ENCODE measurements at places on chromosomes 1 and 21.
A peak's percentile ranks its signal among the peaks of the same experiment; 100 is the strongest.

DNA sequence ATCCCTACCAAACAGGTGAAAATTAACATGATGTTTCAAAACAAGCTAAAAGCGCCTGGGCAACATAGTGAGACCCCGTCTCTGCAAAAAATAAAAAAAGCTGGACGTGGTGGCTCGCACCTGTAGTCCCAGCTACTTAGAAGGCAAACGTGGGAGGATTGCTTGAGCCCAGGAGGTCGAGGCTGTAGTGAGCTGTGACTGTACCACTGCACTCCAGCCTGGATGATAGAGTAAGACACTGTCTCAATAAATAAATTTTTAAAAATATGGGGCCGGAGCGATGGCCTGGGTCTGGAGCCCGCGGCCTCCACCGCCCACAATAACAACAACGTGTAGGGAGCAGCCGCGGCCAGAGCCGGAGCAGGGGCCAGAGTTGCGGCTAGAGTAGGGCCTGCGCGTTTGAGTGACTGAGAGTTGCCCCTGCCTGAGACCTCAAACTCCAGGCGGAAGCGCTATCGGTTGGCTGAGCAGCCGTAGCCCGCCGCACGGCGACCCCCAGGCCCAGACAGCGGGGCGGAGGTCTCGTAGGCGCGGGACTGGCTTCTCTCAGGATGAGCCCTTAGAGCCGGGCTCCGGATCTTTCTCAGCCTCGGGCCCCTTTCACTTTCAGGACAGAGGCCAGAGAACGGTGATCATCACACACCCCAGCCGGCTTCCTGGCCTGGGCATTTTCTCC, 41.4 kb downstream of the ZMYM1 start:
- DNase-seq, result no peak

- no peak for DNase-seq
These were observed 184.6 kb downstream of the SDCCAG8 start for GRCh38 chr1:243440406-243440805.

GRCh38 chr1:36523850-36524249, 41.1 kb upstream of the CSF3R start:
- peak; percentile 25 for DNase-seq

DNA sequence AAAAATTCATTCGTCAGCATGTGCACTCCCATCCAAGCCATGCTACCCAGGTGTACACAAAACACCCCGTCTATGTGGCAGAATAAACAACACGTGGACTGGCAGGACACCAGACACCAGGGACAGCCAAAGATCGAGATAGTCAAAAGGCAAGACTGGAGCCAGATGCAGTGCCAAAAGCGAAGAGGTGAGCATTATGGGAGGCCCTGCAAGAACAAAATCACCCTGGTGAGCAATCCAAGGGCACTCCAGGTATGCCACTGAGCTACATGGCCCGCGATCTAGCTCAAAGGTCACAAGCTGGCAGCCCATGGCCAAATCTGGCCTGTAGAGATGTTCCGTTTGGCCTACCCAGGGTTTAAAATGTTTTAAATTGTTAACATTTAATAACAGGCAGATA, 33.7 kb downstream of the PLPP3 start:
- DNase-seq, result no peak

- DNase-seq, result no peak
These were observed 32.8 kb upstream of the GREM2 start for GRCh38 chr1:240644732-240645131.

GRCh38 chr1:85243372-85243771, 16.1 kb downstream of the C1orf52 start:
- DNase-seq, result no peak

DNA sequence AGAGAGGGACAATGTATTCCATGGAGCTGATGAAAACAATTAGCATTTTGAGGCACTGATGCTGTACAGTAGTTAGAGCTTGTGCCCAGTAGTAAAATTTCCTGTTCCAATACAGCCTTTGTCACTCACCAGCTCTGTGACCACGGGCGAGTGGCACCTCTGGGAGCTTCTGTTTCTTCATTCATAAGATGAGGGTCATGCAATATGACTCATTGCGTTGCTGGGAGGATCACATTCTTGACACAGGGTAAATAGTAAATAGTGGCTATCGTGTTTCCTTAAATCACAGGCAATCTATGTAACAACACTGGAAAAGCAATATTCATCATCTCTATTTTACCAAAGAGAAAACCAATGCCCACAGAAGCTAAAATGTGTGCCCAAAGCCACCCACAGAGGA, 4.5 kb upstream of the LRRC52 start:
- DNase-seq, result no peak

- no peak for DNase-seq
These were observed 12.7 kb upstream of the B3GALNT2 start for GRCh38 chr1:235516862-235517446.

DNA sequence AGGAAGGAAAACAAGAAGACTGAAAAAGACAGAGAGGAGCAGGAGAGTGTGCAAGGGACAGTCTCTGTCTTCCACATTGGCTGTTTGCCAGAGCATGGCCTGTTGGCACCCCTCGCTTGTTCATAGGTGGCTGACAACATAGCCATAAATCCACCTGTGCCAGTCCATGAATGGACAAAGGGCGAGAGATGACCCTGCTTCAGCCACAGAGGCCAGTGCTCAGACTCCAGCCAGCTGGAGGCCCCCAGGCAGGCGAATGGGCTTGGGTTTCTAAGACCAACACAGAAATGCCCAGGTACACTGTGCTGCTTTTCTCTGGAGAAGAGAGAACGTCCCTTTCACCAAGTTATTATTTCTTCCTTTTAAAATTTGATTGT, 60.6 kb downstream of the RIPK4 start:
- no peak for DNase-seq

- no peak for DNase-seq
These were observed 44.6 kb downstream of the SLX9 start for GRCh38 chr21:44984428-44984791.

GRCh38 chr1:11768821-11769220, 6.8 kb downstream of the C1orf167 start:
- DNase-seq, result no peak

- DNase-seq, result peak; percentile 50
These were observed 29.5 kb downstream of the LDLRAP1 start for GRCh38 chr1:25572708-25573590.

DNA sequence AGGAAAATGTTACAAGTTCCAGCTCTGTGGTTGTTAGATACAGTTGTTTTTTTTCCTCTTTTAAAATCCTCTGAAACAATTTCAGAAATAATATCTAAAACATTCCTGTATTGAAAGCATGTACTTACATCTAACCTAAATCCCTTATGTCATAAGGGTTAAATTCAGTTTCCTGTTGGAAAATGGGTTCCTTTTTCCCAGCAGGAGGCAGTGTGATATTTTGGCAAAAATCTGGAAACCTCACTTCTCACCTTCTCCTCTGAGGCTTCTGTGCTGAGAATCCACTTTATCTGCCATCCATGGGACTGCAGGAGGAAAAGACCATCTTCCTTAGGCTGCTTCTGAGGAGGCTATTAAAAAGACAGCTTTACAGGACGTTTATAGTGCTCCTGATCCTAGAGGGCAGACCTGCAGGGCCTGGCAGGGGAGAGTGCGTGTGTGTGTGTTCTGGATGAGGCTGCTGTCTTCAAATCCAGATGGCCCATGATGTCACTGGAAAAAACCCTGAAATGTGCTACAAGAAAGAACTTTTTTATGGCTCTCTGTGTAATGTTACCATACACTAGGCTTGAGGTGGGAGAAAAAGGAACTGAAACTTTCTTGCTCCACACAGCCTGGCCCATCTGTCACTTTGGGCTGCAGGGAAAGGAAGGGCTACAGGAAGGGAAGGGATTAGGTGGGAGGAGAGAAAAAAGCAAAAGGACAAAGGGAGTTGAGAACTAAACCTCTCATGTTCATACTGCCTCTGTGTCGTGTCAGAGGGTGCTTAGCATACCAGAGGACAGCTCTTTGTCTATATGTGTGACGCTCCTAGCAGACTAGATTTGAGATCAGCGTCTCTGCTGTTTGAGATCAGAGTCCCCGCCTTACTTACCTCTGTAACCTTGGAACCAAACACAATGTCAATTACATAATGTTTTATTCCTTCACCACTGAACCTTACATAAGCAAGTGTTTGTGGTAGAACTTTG, 379.2 kb upstream of the SPAG17 start:
- peak; percentile 88 for DNase-seq

DNA sequence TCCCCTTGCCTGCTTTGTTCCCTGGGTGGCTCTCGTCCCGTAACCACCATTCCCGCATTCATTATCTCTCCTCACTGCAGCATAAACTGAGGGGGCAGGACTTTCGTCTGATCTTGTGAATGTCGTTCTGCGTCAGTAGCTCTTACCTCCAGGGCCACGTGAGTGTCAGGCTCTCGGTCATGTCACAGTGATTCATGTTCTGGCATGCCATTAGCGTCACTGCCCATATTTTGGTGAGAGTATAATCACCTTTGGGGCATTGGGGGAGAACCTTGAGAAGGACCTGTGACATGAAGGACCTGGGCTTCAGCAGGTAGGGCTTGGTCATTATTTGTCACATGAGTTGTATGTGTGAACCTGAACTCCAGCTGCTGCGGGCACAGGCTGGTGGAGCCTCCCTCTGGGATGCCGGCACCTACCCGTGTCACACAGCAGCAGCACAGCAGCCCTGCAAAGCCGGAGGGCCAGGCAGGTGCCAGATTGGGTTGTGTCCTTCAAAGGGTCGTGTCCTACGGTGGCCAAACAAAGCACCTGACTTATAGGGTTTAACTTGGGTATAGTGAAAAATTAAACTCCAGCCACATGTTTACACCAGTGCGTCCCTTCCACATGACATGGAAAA, 68.5 kb downstream of the BACE2 start:
- DNase-seq, result no peak

- no peak for DNase-seq
These were observed 13.7 kb downstream of the PIK3CD start for GRCh38 chr1:9665193-9665592.

DNA sequence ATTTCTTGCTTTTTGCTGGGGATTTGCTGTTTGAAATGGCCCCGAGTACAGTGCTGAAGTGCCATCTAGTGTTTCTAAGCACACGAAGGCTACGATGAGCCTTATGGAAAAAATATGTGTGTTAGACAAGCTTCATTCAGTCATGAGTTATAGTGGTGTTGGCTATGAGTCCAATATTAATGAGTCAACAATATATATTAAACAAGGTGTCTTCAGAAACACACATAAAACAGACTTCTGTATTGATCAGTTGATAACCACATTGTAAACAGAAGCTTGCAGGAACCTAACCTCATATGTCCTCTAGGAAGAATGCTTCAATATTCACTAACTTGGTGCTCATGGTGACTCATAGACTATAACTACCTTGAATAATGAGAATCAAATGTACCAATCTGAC, 1.7 kb upstream of the GJB5 start:
- no peak for DNase-seq

DNA sequence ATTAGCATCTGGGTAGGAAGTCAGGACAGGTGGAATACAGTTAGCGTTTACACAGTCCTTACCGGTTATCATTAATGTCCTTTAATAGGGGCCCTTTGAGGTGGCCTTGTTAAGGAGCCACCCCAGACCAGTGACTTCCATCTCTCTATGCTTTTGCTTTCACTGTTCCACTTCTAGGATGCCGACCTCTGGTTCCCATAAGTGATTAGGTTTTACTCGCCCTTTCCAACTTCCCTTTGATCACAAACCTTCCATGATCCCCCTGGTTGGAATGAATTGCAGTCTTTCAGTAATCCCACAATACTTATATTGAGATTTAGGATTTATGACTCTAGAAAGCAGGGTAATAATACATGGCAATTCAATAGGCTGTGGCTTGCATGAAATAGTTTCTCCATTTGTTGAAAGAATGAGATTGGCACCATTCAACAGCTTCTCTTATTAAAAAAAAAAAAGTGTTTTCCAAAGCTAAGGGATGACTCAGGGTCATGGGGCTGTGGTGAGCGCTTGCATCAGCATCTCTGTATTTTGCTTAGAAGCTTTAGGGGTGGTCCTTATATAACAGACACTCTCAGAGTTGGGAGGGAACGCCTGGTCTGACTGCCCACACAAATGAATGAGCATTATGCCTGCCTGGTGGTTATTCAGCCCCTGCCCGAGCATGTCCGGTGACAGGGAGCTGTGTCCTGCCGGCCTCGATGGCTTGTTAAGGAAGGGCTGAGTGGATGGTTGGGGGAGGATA, 110.5 kb downstream of the CNIH3 start:
- no peak for DNase-seq

DNA sequence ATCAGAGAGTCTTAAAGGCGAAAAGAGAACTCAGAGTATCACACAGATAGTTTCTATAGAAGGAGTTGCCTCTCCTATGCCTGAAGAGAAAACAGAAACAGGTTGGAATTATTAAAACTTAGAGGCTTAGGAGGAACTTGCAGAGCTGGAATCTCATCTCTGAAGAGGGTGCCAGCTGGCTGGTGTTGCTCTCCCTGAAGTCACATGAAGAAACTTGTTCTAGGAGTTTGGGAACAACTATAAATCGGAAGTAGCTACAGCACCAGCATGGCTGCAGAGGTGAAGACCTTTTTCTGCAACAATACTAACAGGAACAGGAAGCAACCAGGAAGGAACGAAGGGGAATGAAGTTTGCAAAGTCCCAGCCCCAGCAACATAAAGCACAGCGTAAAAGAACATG, 35.8 kb downstream of the FMO3 start:
- no peak for DNase-seq

DNA sequence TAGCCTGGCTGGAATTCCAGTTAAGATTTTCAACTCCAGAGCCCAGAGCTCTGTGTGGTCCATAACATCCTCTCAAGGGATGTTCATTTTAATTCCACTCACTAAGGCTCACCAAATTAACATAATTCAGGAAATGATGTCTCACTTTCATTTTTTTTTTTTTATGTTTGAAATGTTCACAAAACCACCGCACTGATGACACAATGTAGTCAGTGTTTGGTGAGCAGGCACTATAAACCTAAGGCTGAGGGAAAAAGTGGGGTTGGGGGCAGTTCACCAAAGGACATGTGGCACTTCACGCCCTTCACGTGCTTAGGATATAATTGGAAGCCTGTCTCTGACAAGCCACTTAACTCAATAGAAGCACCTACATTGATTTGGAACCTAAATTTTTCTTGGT, 177.3 kb upstream of the CAMK1G start:
- no peak for DNase-seq

- DNase-seq, result no peak
These were observed 22.5 kb upstream of the ZNF648 start for GRCh38 chr1:182083851-182084486.

- no peak for DNase-seq
These were observed 426.1 kb downstream of the PLPP3 start for GRCh38 chr1:56153276-56153675.

- DNase-seq, result peak; percentile 91
These were observed 55.0 kb downstream of the S1PR1 start for GRCh38 chr1:101291562-101292380.

GRCh38 chr1:35326246-35326866, 57.8 kb downstream of the ZMYM4 start:
- DNase-seq, result no peak

Measured in KBM-7 (cell line).